ENCODE measurements at places on chromosomes 11 and 22.

- no peak for DNase-seq
These were observed 1502.7 kb downstream of the TBC1D22A start for GRCh38 chr22:48265000-48265625.

- peak; percentile 51 for DNase-seq
These were observed 32.7 kb upstream of the CCDC34 start for GRCh38 chr11:27395556-27396258.

GRCh38 chr11:134858783-134859480 lies 446.9 kb upstream of the B3GAT1 start:
- DNase-seq = no peak

DNA sequence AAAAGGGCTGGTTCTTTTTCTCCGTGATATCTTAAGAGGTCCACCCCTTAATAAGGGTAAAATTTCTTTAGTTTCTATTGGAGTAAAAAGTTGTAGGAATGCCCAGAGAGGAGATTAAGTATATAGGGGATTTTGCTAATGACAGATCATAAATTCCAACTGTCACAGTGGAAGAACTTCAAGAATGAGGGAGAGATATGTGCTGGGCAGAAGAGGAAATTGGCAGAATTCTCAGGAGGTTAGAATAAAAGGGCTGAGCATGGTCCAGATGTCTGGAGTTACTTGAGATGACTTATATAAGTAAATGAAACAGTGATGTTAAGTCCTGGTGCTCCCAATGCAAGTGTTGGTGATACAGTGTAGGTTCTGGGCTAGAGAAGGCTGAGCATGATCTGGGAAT lies 417.6 kb upstream of the ARHGAP42 start:
- DNase-seq = no peak

DNA sequence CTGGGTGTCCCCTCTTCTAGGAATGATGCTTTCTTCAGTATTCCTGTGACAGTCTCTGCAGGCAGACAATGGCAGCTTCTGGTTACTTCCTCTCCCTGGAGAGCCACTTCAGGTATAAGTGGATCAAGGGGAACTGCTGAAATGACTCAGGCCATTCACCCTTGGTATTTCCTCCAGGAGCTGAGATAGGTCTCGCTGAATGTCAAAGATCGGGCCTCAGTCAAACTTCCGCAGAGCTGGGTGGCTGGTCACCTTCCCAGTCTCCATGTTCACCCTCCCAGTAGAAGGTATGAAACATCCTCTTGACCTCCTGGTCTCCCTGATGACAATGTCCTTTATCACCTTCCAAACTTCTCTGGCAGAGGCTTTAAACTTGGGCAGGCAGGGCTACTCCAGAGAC lies 1.8 kb upstream of the ANKK1 start:
- no peak for DNase-seq

DNA sequence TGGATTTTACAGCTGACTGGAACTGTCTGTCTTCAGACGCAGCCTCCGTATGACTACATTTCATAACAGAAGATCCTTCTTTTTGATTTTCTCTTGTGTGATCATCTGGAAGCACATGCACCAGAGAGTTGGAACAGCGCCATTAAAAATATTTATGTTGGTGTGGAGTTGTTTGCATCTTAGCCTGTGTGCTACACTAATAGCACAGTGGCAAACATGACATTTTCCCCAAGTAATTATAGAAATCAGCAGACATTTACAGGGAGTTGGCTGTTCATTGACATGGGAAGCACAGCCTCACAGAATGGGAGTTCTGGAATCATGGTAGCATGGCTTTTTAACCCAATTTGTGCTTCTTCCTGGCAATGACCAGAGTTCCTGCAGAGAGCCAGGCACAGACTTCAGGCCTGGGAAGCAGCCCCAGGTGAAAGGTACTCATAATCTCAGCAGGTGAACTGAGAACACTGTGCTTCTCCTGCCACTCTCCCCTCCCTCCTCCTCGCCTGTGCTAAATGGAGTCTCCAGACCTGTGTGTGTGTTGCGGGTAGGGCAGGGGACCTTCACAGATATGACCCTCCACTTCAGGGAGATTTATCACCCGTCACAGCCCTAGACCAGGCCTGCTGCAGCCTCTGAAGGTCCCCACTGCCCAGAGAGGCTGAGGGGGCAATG lies 82.8 kb upstream of the PLET1 start:
- no peak for DNase-seq

DNA sequence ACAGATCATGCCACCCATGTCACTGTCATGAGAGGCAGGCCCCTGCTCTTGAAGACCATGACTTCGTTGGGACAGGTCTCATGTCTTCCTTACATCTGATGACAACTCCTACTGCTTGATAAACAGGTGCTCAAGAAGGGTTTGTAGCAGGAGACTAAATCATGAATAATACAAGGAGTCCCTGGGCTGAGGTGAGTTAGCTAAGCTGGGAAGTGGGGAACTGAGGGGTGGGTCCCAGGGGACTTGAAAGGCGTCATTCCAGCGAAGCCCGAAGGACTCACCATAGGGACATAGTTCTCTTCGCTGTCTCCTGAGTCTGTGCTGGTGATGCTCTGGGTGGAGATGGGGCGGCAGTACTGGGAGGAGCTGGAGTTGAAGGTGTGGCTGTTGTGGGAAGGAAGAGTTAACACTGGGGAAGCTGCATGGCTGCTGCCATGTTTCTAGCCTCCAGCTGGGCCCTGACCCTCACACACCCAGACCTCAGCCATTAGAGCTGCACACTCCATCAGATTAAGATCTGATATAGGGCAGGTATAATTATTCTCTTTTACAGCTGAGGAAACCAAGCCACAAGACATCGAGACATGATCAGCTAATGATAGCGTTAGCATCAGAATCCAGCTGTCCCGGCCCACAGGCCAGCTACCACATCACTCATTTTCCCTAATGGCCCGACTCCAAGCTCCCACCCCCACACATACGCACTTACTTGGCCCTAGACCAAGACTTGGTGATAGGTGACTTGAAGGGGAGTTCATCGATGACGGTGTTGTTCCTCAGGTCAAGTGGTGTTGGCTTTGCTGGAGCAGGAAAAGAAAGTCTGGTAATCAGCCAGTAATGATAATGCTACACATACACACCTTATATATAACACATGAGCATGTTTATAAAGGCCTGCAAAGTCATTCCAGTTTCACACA lies 32.9 kb downstream of the USP35 start:
- DNase-seq = no peak

DNA sequence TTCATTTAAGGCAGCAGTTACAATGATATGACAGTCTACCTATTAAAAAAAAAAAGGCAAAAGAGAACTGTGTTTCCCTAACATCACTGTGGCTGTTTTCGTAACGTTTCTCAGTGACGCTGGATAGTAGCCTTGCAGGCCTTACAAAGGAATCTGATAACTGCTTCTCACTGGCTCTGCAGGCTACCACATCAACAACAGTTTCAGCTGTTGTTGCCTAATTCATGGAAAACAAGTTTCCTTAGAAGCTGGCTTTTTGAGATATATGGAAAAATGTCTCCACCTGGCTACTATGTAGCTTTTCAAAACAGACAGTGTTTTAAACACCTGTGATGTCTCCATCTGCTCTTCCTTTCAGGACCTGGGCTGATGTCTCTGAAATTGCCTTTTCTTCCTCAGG lies 3.8 kb downstream of the OR51V1 start:
- DNase-seq = no peak

GRCh38 chr11:67381244-67381972 lies 8.0 kb upstream of the CLCF1 start:
- no peak for DNase-seq

DNA sequence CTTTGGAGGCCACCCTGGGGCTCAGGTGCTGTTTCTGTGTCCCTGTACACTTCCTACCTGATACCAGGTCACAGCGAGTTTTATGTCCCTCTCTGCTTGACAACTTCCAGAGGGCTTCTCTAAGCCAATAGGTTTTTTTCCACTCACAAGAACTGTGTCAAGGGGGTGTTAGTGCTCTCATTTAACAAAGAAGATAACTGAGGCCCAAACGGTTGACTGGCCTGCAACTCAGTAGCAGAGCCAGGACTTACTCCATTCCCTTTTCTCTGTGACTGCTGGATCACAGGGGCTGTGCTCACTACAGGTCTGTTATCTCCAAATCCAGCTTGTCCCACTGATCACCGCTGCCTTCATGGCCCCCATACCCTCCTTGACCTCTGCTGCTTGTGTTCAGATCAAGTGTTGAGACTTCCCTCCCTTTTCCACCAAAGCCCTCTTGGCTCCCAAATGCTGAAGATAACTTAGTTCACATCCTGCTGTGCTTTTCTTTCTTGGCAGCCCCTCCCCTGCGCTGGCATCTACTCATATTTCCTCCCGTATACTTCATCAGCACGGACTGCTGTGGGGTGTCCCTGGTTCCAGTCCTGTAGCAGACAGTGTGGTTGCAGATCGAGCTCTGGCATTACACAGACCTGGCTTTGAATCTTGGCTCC lies 41.3 kb downstream of the POU2F3 start:
- no peak for DNase-seq

DNA sequence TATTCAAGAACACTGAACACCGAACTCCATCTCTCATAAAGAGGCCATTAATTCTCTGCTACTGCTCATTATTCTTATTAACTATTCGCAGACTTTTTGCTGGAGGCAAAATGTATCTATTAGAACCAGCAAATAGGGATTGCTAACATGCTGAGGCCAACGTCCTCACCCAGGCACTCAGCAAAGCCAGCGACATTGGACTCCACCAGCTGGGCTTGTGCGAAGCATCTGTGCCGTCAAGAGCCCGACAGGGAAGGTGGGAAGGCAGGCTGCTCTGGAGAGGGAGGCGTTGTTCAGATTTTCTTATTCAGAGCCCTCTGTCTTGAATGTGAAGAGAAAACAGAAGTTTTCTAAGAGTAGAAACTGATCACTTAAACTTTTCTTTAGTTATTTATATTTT lies 615.6 kb upstream of the KIRREL3 start:
- DNase-seq = no peak

DNA sequence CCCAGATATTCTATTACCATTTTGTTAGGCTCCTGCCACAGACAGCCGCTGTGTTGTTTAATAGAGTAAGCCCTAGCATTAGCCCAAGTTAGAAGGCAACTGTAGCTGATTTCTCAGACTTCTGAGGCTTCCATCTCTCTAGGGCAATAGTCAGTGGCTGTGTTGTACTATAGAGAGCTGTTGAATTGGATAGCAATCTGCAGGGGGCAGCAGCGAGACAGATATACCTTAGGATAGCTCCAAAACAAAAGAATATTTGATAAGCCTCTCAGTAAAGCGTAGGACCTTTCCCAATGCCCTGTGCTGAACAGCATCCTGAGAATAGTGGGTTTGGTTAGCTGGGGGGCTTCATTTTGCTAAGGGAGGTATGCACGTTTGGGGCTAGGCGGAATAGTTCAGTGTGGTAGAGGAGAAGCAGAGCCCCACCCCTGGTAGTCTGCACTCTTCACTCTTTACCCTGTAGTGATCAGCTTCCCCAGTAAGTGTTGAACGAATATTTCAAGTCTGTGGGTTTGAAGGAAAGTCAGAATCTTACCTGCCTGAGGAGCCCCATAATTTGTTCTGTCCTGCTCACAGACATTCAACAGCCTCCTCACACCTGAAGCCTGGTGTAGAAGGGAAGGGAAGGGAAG lies 515.1 kb downstream of the INSC start:
- DNase-seq = no peak

DNA sequence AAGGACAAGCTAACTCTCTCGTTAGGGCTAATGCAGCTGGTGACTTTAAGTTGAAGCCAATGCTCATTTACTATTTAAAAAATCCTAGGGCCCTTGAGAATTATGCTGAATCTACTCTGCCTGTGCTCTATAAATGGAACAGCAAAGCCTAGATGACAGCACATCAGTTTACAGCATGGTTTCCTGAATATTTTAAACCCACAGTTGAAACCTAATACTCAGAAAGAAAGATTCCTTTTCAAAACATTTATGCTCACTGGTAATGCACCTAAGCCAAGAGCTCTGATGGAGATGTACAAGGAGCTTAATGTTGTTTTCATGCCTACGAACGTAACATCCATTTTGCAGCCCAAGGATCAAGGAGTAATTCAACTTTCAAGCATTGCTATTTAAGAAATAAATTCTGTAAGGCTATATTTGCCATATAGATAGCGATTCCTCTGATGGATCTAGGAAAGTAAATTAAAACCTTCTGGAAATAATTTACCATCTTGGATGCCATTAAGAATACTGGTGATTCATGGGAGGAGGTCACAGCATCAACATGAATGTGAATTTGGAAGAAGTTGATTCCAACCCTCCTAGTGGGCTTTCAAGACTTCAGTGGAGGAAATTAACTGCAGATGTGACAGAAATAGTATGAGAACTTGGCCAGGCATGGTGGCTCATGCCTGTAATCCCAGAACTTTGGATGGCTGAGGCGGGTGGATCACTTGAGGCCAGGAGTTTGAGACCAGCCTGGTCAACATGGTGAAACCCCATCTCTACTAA lies 14.5 kb downstream of the XNDC1N start:
- no peak for DNase-seq

GRCh38 chr11:100902454-100903141 lies 215.5 kb downstream of the ARHGAP42 start:
- DNase-seq = no peak

DNA sequence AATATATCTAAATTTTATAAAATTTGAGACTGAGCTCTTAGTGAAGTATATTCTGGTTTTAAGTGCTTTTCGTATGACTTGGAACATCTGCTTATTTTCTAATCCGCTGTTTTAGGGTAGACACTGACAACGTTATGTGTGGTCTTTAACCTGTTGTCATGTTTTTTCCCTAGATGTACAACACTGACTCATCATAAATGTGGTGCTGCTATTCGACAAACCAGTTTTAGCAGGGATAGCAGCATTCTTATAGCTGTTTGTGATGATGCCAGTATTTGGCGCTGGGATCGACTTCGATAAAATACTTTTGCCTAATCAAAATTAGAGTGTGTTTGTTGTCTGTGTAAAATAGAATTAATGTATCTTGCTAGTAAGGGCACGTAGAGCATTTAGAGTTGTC lies 23.8 kb upstream of the HIKESHI start:
- no peak for DNase-seq

Measured in AG04449 (cell line).